ENCODE measurements at places on chromosomes 1 and 21.

DNA sequence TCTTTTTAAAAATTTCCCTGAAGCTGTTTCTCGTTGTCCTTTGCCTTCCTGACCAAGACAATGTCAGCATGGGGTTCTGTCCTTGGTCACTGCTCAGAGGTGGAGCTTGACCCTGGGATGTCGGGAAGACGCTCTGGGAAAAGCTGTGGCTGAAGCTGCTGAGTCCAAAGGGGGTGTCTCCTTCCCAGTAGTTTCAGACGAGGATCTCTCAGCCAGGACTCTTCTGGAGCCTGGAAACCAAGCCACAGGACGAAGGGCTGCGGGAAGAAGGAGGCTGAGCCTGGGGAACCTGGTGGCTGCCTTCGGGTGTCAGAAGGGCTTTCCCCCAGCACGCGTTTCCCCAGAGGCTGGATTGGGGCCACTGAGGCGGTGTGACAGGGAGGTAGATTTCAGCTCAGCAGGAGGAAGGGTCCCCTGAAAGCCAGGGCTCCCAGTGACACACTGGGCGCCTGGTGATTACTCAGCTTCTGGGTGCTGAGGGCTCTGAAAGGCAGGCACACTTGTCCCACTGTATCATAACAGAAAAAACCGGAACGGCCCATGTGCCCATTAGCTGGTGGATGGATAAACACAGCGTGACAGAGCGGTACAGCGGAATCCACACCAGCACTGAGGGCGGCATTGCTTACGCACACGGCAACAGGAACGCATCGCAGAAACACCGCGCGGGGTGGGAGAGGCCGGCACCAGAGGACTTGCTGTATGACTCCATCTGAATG is 5.0 kb upstream of the KRTAP12-1 start:
- DNase-seq: no peak

DNA sequence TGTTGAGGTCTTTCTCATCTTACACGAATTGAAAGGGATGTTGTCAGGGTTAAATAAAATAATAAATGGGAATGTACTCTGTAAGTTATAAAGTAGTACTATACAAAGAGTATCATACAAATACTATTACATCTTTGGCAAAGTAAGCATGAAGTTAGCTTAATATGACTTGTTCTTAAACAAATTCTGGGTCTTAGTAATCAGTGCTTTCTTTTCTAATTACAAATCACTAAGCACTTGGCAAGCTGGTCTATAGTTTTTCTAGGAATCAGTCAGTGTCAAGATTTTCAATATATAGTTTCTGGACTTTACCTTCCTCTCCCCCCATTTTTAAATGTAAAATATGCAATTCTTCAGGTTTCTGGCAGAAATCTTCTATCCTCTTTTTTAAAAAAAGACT is 6.9 kb downstream of the LYST start:
- no peak for DNase-seq

DNA sequence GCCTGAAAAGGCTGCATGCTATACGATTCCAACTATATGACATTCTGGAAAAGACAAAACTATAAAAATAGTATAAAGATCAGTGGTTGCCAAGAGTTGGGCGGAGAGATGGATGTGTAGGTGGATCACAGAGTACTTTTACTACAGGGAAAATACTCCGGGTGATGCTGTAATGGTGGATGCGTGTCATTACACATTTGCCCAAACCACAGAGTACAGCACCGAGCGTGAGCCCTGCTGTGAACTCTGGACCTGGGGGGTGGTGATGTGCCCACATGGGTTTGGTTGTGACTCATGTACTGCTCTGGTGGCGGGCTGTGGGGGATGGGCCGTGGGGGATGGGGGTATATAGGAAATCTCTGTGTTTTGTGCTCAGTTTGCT is 162.7 kb upstream of the COL6A1 start:
- peak; percentile 60 for DNase-seq

DNA sequence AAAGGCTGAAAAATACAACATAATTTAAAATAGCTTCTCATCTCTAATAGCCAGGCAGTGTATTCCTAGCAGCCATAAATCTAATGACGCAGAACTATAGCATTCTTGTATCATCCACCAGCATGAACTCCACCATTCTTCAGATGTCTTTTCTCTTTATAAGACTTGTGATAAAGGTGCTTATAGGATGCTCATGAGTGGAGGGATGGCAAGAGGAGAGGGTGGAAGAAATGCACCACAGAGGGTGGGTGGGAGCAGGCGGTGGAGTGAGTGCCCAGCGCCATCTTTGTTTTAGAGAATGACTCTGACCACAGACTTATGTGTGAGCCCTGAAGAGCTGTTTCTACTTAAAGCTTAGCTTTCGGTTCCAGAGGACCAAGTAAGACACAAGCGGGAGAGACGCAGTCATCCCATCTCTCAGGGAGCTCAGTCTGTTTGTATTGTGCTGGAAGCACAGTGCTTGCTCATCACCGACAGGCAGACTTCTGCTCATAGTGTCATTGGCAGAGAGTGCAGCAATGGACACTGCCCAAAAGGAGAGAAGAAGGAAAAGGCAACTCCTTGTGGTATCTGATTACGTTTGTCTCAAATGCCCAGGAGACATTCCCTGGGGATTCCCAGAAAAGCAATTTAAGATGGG is 65.6 kb downstream of the KCNJ15 start:
- DNase-seq: no peak

GRCh38 chr1:46246548-46247435 is 771 bp upstream of the RAD54L start:
- DNase-seq: no peak

- no peak for DNase-seq
These were observed 34.5 kb upstream of the CSF3R start for GRCh38 chr1:36517011-36517771.

DNA sequence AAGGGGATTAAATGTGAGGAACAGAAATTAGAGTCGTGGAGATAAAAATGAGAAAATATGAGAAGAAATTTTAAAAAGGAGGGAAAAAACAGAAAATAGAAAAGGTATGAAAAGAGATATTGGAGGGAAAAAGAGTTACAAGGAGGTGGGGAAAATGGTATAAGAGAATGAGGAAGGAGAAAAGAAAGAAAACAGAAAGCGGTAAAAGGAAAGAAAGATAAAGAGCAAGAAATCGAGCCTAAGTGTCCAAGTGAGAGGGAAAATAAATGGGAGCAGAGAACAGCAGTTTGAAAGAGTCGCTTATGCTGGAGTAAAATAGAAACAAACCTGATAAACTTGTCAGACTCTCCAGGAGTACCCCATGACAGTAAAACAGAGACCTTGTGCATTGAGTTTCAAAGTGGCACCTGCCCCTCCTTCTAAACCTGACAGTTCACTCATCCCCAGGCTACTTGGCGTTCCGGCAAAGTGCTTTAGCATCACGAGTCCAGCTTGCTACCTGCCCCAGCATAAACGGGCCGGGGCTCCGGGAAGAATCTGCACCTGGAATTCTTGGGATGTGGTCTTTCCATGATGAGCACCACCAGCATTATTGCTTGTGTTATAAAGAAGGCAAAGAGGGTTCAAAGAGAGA is 585 bp downstream of the NEGR1 start:
- no peak for DNase-seq

DNA sequence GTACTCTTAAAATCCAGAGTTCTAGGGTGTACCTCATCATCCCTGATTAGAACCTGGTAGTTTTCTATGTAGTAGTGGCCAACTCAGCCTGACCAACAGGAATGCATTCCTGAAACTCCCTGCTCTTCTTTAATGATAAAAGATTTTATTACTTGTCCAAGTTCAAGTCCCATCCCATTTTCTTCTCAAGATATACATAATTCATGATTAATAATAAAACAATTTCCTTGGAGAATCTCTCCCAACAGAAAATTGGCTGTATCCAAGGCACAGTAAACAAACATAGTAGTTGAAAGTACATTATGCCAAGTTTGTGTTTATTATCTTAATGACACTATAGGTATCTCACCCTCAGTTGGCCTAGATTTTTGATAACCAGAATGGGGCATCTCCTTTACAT is 714.1 kb upstream of the ADAMTS5 start:
- no peak for DNase-seq

- DNase-seq: no peak
These were observed 12.5 kb downstream of the PODN start for GRCh38 chr1:53074313-53075154.

GRCh38 chr1:150730130-150730721 is 9.5 kb upstream of the HORMAD1 start:
- no peak for DNase-seq

DNA sequence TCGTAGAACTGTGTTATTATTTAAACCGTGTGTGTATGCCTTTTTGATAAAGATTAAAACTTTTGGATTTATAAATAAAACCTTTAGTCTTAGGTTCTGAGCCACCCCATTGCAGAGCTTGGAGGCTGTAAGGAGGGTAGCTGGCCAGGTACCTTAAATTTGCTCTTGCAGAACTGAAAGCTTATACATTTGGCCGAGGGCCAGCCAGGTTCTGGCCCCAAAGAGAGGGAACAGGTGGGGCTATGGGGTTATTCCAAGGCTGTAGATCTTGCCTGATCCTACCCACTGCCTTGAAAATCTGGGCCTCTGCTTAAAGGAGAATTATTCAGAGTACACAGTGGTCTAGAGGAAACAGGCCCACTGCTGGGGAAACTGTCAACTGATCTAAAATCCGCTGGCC is 59.6 kb downstream of the CAMK2N1 start:
- no peak for DNase-seq

- no peak for DNase-seq
These were observed 34.6 kb upstream of the FHAD1 start for GRCh38 chr1:15212216-15212953.

DNA sequence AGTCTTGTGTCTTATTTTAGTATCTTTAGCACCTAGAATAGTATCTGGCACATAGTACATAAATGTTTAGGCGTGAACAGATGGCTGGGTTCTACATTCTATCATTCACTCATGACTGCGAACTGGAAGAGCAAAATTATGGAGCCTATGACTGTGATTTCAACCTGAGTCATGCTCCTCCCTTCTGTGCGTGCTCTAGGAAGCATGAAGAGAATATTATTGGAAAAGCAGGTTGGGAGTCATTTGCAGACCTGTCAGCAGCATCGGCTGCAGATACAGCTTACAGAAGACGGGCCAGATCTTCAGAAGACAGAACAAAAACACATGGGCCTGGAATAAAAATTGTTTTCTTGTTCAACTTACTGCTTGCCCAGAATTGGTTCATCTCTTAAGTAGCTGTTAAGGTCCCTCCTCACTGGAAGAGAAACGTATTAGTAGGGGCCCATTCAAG is 344.0 kb upstream of the USP24 start:
- DNase-seq: no peak

- no peak for DNase-seq
These were observed 110.4 kb downstream of the PDE9A start for GRCh38 chr21:42763581-42764442.

DNA sequence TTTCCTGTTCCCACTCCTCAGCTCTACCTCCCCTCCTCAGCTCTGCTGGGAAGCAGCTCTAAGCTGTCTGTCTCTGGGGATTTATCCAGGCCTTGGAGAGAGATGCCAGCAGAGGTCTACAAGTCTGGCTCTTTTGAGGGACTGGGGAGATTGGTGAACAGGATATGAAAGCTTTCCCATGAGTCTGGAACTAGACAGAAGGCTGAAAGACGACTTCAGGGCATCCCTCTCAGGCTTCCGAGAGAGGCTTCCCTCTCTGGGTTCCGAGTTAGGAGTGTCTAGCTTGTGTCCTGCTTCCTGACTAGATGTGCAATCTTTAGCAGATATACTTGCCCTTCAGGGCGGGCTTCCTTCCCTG is 733 bp downstream of the TMEM35B start:
- peak; percentile 36 for DNase-seq

- DNase-seq: no peak
These were observed 323.6 kb downstream of the MRPL39 start for GRCh38 chr21:25283720-25284119.

DNA sequence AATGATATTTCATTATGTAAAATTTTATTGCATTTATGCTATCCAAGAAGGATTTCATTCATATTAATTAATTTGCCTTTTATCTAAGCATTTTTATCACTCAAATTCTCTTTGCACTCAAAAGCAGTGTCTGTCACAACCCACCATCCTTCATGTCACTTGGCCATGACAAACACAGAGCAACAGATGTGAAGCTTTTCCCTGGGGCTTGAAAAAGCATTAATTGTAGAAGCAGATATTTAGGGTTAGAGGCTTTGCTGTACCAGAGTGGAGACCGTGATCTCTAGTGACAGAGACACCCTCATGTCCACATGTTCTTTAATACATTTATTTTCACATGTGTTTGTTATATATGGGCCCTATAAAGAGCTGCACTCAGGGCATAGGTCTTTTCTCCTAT is 230.5 kb downstream of the SPATA17 start:
- DNase-seq: no peak

DNA sequence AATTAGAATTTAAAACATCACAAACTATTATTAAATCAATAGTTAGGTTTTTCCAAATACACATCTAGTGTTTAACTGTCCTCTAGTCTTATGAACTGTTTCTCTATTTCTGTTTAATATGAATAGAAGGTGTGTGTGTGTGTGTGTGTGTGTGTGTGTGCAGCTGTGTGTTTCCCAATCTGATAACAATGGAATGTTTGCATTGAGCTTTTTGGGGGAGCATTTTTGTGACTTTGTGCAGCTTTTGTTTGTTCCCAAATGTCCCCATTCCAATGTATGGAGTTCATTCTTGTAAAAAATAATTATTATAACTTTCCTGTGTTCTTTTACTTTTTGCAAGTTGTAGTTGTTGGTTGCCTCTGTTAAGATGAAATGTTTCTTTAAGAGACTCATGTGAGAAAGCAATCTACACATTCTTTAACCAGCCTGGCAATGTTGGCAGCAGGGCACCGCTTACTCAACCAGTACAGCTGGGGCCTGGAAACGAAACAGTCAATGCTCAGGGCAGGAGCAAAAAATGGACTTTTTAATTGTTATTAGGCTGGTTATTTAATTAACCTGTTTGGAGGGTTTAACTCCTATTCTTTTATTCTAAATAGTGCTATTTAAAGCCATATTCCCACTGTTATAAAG is 354.3 kb downstream of the SRGAP2C start:
- no peak for DNase-seq

GRCh38 chr1:77571642-77572041 is 110.8 kb downstream of the ZZZ3 start:
- DNase-seq: no peak

DNA sequence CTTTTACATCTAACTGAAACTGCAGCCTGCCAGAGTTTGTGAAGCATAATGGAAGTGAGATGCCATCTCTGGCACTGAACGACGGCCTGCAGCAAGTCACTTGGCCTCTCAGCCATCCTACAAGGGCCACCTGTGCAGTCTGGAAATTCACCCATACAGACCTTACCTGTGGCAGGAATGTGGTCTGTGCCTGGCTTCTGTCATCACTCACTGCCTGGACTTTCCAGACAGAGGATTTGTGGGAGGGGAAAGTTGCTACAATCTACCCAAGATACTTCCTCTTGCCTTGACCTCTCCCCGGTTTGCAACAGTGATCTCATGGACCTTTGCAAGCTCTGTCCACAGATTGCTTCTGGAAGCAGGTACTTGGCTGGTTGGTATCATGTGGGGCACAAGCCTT is 58.4 kb upstream of the ATP1B1 start:
- DNase-seq: no peak

GRCh38 chr21:22263890-22264289 is 1265.7 kb downstream of the NCAM2 start:
- DNase-seq: no peak

DNA sequence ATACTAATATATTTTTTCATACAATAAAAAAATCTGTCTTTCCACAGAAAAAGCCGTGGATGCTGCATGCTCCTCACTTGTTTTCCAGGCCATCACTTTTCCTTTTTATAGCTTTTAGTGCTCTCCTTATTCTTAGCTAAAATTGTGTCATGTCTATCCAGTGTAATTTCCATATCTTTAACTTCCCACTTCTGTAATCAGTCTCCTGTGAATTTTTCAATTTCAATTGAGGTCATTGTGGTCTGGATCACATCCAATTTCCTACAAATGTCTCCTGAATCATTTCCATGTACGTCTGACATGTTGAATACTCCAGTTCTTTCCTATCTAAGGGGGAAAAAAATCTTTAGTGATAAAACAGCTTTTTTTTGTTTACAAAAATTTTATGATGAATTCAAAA is 838.2 kb upstream of the B3GALT2 start:
- no peak for DNase-seq
